ENCODE measurements at places on chromosomes 7 and 10.
A peak's percentile ranks its signal among the peaks of the same experiment; 100 is the strongest.

DNA sequence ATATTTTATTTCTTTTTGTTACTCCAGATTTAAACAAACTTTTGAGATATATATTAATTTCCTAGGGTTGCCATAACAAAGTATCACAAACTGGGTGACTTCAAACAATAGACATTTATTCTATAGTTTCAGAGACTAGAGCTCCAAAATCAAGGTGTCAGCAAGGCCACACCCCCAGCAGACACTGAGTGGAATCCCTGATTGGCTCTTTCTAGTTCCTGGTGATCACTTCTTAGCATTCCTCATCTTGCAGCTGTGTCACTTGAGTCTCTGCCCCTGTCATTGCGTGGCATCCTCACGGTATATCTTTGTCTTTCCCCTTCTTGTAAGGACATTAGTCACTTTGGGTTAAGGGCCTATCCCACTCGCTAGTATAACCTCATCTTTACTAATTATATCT, 7.6 kb upstream of the SLC26A3 start:
- no peak for DNase-seq

GRCh38 chr7:95481271-95482165, 4.2 kb upstream of the ASB4 start:
- DNase-seq: no peak

- DNase-seq: no peak
Measured at GRCh38 chr7:128938544-128939074, 882 bp downstream of the IRF5 start.

- DNase-seq: no peak
Measured at GRCh38 chr7:91520645-91521044, 256.4 kb downstream of the FZD1 start.

DNA sequence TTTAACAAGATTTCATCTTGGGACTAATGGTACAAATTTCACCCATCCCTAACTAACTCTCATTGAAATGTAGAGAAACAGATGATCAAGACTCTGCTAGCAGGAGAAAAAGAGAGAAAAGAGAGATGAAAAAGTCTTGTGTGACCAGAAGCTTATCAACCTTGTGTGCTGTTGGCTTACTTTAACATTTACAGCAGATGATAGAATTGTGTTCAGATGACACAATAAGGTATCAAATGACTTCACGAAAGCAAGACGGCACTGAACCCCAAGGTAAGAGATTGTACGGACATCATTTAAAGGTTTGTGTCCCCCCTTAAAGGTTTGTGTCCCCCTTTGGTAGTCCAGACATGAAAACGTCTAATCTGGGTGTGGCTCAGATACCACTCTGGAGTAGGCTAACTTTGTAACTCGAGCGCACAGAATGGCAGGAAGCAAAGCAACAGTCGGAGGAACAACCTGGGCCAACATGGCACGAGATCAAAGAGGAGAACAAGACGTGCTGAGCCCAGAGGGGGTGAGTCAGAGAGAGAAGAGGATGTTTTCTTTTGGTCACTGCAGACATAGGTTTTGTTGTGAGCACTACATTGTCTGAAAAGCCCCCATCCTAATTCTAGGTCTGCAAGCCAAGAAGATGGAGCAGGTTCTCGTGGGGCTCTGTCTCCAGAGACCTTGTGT, 10.4 kb upstream of the LMBR1 start:
- peak; percentile 82 for DNase-seq

GRCh38 chr7:134767520-134768168, 11.8 kb upstream of the CALD1 start:
- DNase-seq: no peak

- DNase-seq: peak; percentile 38
Measured at GRCh38 chr7:111364413-111364812, 197.9 kb downstream of the IMMP2L start.

DNA sequence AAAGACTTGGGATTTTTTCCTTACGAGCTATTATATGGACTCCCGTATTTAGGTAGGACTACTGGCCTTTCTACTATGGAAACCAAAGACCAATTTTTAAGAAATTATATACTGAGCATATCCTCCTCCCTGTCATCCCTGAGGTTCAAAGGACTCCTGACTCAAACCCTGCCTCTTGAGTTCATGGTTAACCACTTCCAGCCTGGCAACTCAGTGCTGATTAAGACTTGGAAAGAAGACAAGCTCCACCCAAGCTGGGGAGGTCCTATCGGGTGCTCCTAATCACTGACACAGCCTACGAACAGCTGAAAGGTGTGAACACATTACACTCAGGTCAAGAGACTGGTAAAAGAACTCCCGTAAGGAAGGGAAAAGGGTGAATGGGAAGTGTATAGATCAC, 66.8 kb downstream of the LYZL2 start:
- DNase-seq: no peak

- no peak for DNase-seq
Measured at GRCh38 chr10:34255035-34255434, 560.1 kb downstream of the PARD3 start.

GRCh38 chr7:37540917-37541316, 92.3 kb upstream of the ELMO1 start:
- DNase-seq: no peak

GRCh38 chr10:71877821-71878220, 26.8 kb upstream of the PSAP start:
- no peak for DNase-seq

- DNase-seq: no peak
Measured at GRCh38 chr7:63008366-63008765, 990.3 kb upstream of the ZNF722 start.

- no peak for DNase-seq
Measured at GRCh38 chr10:9311702-9312499, 1257.4 kb downstream of the GATA3 start.

GRCh38 chr10:51629934-51630639, 69.3 kb downstream of the CSTF2T start:
- DNase-seq: peak; percentile 45

DNA sequence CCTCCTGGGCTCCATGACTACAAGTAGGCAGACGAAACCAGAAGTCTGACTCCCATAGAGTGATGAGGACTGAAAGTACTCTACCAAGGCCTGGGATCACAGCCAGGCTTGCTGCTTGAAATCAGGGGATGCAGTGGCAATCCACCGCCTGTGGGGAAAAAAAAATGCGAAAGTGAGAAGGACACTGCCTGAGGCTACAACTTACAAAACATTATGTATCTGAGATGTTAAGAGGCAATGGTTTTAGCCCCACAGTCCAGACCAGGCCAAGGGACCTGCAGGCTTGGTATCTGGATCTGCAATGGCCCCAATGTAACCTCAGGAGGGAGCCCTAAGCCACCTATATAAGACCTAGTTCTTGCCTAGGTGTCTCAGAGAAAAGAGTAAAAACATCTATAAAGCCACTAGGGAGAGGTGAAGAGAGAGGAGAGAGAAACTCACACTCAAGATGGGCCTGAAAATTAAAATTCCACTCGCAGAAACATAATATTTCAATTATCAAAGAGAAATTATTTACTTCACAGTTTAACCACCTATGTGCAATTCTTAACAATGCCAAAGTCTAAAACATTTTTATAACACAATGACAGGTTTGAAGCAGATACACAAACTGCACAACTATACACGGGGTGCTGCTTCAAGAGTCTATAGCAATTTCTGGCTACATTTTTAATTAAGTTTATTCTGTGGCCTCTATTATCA, 13.9 kb downstream of the DNAJC1 start:
- DNase-seq: peak; percentile 72

DNA sequence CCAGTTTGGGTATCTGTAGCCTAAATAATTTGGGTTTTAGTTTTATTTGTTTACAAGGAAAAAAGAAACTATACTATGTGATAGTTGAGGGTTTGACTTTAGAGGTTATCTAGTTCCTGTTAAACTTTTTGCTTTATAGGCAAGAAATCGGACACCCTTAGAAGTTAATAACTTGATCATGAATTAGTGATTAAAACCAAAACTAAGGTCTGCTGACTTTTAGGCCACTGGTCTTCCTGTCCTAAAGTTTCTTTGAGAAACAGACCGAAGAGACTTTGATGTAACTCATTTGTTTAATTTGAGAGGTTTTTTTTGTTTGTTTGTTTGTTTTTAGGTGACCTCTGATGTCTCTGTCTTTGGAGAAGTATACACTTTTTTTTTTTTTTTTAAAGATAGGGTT, 59.7 kb downstream of the PHTF2 start:
- DNase-seq: no peak

DNA sequence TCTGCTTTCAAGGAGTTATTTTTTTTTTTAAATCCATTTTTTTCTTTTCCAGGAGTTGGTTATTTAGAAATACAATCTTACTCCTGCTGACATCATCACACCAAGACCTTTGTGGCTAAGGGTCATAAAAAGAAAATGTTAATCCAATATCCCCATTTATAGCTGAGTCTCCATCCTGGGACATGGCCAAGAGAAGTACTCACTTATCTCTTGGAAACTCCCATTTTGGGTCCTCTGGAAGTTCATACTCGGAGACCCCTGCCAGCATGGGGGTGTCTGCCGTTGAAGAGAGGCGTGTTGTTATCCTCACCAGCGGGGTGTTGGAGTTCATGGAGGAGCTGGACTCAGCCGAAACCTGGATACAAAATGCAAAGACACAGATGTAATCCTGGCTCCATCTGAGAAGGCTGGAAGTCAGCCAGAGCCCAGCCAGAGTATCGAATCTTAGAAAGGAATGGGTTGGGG, 94.6 kb downstream of the FGFR2 start:
- DNase-seq: no peak

DNA sequence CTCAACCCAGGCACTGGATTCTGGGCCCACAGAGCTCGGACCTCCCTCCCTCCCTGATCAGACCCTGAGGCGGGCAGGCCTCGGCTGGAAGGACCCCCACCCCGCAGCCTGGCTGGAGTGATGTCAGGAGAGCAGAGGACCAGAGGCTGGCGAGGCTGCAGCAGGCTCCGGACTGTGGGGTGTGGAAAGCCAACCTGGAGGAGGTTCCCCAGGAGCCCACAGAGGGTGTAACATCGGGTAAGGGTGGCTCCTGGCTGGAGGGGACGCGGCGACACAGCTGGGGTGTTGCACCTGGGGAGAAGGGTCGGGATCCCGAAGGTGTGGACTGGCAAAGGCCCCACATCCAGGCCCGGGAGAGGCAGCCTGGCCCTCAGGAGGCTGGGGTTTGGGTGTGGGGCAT, 8.9 kb upstream of the MICALL2 start:
- no peak for DNase-seq

- no peak for DNase-seq
Measured at GRCh38 chr7:137032436-137032835, 164.0 kb downstream of the CHRM2 start.

GRCh38 chr10:102395400-102396316, at the start of gene NFKB2:
TSS of gene NFKB2 (plus strand) at chr10:102395705. CDS start at chr10:102395960, 255 bp downstream.
- peak; percentile 87 for DNase-seq

GRCh38 chr10:96374639-96374984, 15.8 kb upstream of the OPALIN start:
- DNase-seq: no peak

- DNase-seq: peak; percentile 31
Measured at GRCh38 chr7:25032774-25033743, 53.1 kb upstream of the OSBPL3 start.

DNA sequence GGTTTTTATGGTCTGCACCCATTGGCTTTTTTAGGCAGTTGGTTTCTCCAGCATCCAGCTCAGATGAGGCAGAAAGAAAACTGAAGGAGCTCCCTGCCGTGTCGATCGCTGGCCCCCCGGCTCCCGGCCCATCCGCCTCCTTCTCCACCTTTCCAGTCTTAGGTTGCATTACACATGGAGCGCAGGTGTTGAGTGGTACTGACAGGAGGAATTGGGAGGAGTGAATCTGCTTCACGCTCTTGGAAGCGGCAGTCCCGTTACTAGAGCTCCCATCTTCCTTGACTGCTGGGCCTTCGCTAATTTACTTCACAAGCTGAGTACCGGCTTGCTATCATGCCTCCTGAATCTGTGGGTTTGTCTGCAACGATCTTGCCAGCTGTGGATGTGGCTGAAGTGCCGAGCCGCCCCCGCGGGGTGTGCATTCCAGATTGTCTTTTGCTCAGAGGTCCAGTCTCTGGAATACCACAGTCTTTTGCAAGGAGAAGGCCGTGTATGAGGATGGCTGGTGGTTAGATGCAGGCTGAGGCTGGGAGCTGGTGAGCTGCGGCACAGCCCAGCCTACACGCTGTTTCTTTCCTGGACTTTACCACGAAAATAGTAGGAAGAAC, 17.1 kb downstream of the IQCE start:
- DNase-seq: no peak

GRCh38 chr10:96714031-96714590, 6.2 kb downstream of the PIK3AP1 start:
- DNase-seq: no peak

DNA sequence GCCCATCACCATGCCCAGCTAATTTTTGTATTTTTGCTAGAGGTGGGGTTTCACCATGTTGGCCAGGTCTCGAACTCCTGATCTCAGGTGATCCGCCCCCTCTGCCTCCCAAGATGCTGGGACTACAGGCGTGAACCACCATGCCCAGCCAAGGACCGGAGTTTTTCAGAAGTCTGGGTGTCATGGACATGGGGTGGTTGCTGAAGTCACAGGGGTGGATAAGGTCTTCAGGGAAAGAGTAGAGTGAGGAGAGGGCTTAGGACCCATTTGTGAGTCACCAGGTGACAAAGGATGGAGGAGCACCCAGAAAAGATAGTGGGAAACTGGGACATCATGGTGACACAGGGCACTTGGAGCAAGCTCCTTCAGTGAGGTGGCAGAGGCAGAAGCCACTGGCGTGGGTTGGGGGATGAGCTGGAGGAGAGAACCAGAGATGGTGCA, 2.8 kb upstream of the GPRIN2 start:
- no peak for DNase-seq

DNA sequence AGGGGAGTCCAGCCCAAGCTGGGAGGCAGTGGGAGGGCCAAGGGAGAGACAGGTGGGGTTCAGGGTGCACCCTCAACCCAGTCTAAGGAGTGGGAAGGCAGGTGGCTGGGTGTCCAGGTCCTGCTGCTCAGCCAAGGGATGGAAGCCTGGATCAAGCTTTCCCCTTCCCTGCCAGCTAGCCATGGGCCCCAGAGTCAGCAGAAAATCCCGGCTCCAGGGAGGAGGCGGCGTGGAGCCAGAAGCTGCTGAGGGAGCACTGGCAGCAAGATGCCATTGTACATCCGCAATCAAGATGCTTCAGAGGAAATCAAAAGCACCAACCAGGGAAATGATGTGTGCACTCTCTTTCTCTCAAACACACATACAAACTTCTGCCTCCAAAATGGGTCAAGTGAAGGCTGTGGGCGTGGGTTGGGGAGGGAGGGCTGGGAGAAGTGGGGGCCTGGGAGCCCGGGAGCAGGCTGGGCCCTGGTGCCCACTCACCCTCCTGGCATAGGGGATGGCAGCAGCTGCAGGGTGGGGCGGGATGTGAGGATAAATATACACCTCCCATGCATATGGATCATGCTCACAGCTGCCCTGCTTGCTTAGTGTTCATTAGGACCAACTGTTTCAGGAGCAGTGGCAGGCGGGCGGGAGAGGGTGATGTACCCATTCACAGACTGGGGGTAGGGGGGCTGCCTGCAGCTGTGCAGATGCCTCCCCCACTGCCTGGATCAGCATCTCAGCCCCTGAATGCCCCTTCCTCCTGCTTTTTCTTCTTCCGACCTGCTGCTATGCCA, 24.2 kb downstream of the TRIM8 start:
- DNase-seq: no peak

Data from fibroblast of the aortic adventitia (primary cell).